ENCODE measurements at places on chromosomes 12 and 14.
A peak's percentile ranks its signal among the peaks of the same experiment; 100 is the strongest.

DNA sequence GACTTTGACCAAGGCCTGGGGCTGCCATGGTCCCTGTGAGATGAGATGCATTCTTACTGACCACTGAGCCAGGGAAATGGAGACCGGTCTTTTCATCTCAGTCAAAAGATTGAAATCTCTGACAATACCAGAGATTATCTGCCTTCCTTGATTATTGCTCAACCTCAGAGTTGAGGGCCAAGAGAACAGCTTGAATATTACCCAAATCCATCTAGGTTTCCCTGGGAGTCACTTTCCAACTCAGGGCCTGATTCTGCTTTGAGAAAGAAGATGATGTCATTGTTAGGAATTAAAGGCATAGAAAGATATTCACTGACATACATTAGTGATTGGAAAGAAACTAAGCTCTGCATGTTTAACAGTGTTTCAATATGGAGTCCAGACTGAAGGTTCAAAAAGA, 515.9 kb upstream of the TBX3 start:
- no peak for DNase-seq

- no peak for DNase-seq
Observed at GRCh38 chr14:39492267-39492666, 60.0 kb upstream of the FBXO33 start.

- no peak for DNase-seq
Observed at GRCh38 chr14:32601906-32602305, 272.8 kb downstream of the AKAP6 start.

GRCh38 chr14:55699131-55700057, 119.4 kb downstream of the KTN1 start:
- DNase-seq, result no peak

GRCh38 chr12:3551976-3552725, 61.1 kb downstream of the PRMT8 start:
- DNase-seq, result no peak

- DNase-seq, result no peak
Observed at GRCh38 chr14:54475911-54476310, 12.9 kb downstream of the GMFB start.

DNA sequence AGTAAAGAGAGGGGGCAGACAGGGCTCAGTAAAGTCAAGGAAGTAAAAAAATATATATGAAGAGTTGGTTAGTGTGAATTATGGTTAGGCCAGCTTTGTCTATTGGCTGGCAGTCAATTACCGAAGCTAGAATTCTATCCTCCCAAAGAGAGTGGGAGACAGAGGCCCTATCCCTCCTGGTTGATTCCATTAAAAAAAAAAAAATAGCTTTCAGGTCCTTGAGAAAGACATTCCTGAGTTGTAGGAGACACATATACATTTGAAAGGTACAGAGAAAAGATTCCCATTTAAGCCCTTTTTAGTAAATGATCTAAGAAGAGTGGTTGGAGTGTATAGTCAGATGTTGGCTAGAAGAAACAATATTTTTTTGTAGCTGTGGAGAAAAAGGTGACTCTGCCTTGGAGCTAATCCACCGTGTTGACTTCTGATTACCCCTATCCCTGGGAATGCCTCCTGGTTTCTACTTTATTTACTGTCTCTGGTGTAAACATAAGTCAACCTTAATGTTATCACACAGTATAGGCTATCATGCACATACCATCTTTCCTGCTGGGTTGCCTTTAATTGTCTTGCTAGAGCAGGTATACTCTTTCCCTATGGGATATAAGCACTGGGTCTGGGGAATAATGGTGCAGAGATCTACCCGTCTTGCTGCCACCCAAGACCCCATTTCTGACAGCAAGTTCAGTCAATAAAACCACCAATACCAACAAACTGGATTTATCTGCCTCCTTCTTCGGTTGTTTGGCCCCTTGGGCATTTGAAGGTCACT, 859.9 kb upstream of the ATXN7L3B start:
- no peak for DNase-seq

DNA sequence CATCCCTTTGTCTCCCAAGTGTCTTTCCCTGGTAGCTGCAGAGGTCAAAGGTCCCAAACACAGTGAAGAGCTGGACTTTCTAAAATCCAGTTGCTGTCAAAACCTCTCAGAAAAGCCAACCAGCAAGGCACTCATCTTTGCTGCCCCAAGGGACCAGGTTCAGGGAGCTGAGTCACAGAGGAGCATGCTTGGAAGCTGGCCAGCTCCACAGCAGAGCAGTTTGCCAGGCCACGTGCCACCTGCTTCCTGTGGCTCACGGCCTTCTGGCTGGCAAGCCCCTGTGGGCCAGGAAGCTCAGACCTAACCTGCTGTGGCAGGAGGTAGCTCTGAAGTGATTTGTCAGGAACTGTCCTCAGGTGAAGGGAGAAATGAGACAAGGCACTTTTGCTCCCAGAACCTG, 3.6 kb downstream of the ISCU start:
- no peak for DNase-seq

GRCh38 chr14:88563845-88564244, 1.0 kb downstream of the ZC3H14 start:
- DNase-seq, result no peak

DNA sequence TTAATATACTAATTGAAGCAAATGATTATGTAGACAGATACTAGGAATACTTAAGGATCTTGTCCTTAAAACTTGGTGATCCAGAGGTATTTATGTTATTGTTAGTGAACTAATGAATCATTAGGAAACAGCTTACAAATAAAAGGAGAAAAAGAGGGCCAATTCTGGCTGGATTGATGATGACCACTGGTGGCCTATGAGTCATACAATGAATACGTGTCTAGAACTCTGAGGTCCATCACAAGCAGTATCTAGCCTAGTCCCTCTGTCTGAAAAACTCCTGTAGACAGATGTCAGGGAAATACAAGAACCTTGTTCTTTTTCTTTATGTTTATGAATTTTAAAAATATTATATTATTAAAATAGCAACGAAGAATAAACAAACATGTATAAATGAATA, 51.7 kb upstream of the RTL1 start:
- DNase-seq, result no peak

DNA sequence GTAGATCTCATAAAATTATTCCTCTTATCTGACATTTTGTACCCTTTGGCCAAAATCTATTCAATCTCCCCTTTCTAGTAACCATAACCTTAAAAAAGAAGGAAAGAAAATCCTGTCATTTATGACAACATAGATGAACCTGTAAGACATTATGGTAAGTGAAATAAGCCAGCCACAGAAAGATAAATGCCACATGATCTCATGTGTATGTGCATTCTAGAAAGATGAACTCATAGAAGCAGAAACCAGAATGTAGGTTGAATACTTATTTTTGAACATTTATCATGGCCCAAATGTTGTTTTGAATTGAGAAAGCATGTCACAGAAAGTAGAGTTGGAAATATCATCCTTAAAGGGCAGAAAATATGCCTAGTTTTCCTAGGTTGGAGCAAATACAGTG, 1053.6 kb downstream of the SLC6A15 start:
- no peak for DNase-seq

DNA sequence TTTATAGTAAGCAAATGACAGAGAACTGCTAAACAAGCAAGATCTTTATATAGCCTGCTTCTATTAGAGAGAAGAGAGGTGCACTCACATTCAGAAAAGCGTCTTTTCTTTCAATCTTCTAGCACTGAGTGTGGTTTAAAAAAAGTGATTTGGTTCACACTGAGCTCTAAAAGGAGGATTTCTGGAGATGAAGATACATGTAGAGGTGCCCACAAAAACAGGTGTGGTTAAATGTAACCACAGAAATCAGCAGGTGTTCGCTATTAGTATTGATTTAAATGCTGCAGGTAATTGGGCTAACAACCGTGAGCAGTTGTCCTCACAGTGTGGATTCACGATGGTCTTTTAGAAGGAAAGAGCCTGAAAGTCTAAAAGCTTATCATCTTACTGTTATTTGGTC, 10.7 kb downstream of the PKP2 start:
- DNase-seq, result no peak

DNA sequence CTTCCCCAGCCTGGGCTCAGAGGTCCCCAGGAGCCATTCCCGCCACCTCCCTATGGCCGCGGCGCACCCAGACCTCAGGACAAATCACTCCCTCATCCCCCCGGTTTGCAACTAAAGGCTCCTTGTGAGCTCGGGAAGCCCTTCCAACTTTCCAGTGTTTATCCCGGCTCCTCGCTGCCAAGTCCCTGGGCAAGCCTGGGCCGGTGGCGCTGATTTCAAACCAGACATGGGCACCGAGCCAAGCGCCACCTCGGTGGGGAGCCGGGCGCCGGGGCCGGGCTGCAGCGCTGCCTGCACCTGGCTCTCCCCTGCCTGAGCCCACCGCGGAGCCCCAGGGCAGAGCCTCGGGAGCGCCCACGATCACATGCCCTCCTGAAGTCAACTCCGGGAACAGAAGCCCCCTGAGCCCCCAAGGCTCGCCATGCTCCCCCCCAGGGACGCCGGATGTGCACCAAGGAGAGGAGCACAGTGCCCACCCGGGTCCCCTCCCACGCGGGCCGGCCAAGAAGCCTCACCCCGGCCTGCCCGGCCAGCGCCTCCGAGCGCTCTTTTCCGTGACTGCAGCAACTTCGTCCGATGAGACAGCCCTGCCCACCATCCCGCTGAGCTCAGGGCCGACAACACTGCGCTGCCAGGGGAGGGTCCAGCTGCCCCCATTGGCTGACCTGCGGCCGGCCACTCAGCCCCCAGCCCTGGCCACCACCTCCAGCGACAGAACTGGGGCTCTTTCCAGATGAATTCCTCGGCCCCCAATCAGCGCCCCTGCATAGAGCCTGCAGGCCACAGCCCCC, 50.0 kb downstream of the NCOR2 start:
- peak; percentile 50 for DNase-seq

- no peak for DNase-seq
Observed at GRCh38 chr14:32233260-32233659, 30.2 kb upstream of the RNU6-8 start.

DNA sequence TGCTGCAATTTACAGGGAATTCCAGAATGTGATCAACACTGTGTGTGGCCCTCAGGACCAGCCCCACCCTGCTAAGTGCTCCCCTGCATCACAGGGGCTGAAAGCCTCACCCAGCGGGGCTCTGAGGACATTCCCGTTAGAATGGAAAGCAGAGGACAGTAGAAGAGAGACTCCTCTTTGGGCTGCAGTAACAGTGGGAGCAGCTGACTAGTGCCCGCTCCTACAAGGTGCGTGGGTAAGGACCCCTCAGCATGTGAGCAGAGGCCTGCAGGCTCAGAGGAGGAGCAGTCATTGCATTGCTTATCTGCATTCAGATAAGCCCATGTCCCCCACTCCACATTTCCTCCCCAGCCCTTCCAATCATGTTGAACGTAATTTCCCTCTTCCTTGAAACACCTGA, 120.1 kb downstream of the ITPR2 start:
- no peak for DNase-seq

- DNase-seq, result no peak
Observed at GRCh38 chr14:58216544-58216943, 16.6 kb downstream of the ACTR10 start.

DNA sequence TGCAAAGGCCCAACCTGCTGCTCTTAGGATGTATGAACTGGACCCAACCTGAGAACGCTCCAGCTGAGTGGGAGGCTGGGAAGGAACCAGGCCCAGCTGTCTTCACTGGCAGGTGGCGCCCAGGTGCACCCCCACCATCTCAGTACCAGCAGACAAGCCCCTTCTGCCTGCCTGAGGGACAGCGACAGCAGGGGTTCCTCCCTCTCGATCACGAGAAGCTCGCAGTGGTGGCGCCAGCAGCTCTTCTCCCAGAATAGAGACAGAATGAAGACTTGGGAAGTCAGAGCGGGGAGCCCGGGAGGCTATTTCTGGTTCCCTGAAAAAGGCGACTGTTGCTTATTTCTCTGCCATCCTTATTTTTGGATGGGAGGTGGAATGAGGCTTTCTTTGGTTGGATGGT, 46.5 kb downstream of the CHGA start:
- DNase-seq, result no peak

Data from amygdala (tissue), 56 donors.